ENCODE measurements at places on chromosomes 5 and 9. TPM values are rescaled to one million over a fixed set of nuclear protein-coding genes. Genes with fewer than 3 reads are reported as not detected.

The PDE6A gene
- total RNA-seq: not detected

The PCDHB3 gene
- total RNA-seq: 0.22 TPM

The MAMDC2 gene
- 6.6 TPM for total RNA-seq

The PCDHA1 gene
- total RNA-seq: not detected

The PCA3 gene
- total RNA-seq: not detected
